ENCODE measurements at places on chromosomes 3 and 15.
A peak's percentile ranks its signal among the peaks of the same experiment; 100 is the strongest.

GRCh38 chr15:64865998-64866520 lies 24.3 kb downstream of the PLEKHO2 start:
- no peak for DNase-seq

- DNase-seq, result no peak
These were observed 1.8 kb downstream of the NUSAP1 start for GRCh38 chr15:41334293-41335120.

DNA sequence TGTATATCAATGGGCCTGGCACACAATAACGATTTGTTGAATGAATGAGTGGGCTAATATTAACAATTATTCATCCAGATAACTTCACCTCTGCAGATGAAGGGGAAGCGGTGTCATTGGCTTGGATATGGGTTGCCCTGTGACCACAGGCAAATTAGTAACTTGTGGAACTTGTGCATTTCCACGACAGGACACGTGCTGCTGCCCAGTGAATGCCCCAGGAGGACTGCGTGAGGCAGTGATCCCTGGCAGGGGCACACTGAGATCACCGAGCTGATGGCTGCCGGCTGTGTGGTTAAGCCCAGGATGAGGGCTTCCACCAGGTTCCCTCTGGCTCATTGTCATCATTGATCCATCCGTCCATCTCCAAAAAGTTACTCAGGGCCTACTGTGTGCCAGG lies 84.1 kb upstream of the HACD2 start:
- no peak for DNase-seq

- no peak for DNase-seq
These were observed 16.9 kb downstream of the MME start for GRCh38 chr3:155097009-155097349.

GRCh38 chr3:33855884-33856546 lies 57.6 kb downstream of the PDCD6IP start:
- no peak for DNase-seq

DNA sequence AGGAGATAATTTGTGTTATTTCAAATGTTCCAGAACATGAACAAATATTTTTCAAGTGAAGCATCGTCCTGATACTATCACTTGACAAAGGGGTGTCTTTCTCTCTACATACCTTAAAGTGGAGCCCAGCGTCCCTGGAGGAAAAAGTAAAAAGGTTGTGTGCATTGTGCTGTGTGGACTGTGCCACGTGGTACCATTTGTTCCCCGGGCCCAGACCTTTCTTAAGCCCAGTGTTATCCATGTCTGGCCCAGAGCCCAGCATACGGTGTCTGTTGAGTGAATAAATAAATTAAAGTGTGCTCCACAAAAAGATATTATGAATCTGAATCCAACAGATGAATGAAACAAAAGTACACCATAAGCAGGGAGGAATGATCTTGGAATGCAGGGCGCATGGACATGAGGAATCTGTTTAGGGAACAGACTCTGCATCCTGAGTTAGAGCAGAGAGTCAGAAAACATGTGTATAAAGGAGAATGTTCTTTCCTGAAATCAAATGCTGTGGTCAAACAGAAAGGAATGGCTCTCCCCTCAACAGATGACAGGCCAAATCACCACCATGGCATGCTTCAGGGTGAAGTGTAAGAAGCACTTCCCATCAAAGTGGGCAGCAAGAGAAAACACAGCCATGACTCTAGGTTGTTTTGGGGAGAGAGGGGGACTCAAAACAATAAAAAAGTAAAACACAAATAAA lies 8.1 kb upstream of the PRSS50 start:
- no peak for DNase-seq

GRCh38 chr3:47421741-47422649 lies 41.2 kb downstream of the PTPN23 start:
- DNase-seq, result peak; percentile 48

DNA sequence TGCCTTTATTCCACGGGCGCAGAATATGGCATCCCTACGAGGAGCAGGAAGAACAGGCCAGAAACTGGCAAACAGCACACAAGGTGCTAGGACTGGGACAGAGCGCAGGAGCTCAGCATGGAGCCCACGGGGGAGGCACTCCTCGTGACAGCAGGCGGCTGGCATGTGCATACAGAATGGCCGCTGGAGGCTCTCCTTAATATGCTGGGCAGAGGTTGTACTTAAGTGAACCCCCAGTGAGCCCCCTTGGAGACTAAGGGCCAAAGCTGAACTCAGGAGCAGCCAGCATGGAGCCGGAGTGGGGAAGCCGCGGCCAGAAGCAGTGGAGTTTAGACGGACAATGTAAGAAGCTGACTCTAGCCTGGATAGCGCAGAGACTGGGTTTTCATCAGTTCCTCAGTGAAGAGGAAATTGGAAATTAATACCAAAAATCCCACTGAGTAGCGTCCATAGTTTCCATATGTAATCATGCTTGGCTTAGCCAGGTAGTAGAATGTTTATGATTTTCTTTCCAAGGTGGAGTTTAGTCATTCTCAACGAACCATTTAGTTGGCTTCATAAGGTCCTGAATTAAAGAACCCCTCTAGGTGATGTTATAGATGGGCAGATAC lies 69.4 kb downstream of the EPHB3 start:
- DNase-seq, result no peak

DNA sequence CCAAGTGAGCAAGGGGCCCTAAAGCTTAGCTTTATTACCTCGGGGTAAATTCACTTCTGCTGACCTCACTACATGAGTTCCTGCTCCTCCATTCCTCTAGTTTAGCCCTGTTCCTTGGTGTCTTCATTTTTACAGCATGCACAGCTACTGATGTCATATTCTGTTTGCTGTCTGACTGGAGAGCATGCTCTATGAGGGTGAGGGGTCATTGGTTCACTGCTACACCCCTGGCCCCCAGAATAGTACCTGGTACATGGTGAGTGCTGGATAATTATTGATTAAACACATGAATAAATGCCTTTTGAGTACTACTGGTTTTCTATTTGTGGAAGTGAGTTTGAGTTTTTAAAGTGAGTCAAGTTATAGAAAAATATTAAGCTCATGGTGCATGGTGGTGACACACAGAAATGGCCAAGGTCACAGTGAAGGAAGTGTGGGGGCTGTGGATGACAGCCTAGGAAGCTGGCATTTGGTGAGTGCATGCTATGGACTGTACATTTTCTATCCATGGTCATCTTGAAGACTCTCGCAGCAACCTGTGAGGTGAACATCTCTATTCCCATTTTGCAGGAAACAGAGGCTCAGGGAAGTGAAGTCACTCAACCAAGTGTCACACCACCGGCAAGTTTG lies 34.0 kb downstream of the RPLP1 start:
- peak; percentile 35 for DNase-seq

GRCh38 chr15:73839699-73840377 lies 33.5 kb upstream of the TBC1D21 start:
- DNase-seq, result no peak

- DNase-seq, result peak; percentile 67
These were observed 1.2 kb downstream of the TBL1XR1 start for GRCh38 chr3:177196008-177196455.

GRCh38 chr3:62372621-62373041 lies 719 bp downstream of the FEZF2 start:
- DNase-seq, result no peak

- no peak for DNase-seq
These were observed 92.3 kb downstream of the ATP10A start for GRCh38 chr15:25770618-25771337.

GRCh38 chr3:137738710-137739109 lies 25.4 kb upstream of the SOX14 start:
- DNase-seq, result no peak

DNA sequence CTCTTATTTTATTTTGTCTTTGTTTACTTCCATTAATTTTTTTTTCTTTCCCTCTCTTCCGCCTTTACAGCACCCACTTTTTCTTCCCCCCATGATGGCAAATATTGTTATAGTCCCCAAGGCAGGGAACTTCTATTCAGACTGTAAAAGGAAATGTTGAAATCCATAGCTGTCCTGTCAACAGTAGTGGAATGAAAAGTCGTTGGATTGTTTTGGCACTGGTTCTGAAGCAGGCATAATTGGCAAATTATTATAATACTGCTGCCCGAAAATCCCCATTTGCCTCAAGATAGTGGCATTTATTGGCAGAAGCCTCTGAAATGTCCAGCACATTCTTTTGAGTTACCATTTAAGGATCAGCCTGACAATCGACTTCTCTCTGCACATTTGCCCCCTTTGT lies 150.6 kb downstream of the TPRG1 start:
- DNase-seq, result no peak

DNA sequence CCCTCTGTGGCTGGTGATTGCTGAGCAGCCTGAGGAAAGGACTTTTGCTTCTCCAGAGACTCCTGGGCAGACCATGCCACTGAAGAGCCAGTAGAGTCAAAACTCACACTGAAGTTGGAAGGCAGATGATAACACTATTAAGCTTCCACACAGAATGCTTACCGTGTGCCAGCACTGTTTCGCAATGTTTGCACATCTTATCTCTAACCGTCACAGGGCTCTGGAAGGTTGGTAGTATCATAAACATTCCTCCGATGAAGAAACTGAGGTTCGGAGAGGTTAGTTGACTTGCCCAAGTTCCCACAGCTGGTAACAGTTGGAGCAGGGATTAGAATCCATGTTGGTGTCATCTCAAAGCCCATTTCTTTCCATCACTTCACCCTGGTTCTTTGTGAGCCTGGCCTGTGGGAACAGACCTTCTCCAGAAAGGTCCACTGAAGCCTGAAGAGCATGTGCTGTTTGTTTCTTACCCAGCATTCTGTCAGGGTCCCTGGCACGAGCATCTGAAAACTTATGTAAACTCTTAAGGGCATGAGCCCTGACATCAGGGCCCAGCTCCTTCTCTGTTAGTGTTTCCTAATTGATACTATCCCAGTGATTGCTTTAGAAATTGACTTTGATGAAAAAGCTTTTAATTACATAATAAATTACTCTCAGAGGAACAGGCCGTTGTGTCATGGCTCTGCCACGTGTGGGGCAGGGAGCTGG lies 77.0 kb upstream of the PRR23C start:
- DNase-seq, result peak; percentile 10

GRCh38 chr3:195900436-195901355 lies 7.7 kb downstream of the TNK2 start:
- DNase-seq, result peak; percentile 96

- no peak for DNase-seq
These were observed 251.7 kb upstream of the GOLGA6L4 start for GRCh38 chr15:83983634-83984458.

DNA sequence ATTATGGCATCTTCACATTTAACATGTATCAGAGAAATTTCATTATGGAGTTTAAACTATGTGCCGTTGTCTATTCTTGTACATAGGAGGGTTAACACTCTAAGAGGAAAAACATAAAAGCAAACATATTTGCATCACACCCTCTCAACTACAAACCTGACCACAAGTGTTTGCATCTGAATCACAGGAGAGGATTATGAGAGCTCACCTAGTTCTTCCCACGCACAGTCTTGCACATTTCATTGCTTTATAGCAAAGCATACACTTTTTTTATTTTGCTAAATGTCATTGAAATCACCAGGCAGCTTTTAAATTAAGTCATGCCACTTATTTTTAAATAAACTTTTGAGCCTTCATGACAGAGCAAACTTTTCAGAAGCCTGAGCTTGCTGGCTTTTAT lies 12.5 kb downstream of the TRAT1 start:
- DNase-seq, result no peak

- DNase-seq, result peak; percentile 83
These were observed 33.9 kb downstream of the MYO5C start for GRCh38 chr15:52261498-52262242.

DNA sequence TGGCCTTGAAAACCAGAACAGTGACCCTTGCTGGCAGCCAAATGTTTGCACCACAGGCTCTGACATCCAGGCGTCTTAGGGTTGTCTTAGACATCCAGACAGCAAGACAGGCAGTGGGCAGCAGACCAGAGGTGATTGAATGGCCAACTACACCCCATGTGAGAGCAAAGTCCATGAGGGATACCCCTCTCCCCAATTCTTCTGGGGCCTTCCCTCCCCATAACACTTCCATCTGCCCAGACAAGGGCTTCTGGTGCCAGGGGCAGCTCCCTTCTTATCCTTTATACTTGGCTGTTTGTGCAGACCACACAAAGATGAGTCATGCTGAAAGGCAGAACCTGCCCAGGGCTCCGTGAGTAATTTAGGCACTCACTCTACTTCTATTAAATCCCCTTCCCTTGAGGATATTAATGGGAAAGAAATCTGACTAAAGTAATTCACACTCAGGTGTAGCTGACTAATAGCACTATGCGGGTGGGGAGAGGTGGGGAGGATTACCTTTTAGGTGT lies 257.9 kb downstream of the UACA start:
- DNase-seq, result peak; percentile 49

DNA sequence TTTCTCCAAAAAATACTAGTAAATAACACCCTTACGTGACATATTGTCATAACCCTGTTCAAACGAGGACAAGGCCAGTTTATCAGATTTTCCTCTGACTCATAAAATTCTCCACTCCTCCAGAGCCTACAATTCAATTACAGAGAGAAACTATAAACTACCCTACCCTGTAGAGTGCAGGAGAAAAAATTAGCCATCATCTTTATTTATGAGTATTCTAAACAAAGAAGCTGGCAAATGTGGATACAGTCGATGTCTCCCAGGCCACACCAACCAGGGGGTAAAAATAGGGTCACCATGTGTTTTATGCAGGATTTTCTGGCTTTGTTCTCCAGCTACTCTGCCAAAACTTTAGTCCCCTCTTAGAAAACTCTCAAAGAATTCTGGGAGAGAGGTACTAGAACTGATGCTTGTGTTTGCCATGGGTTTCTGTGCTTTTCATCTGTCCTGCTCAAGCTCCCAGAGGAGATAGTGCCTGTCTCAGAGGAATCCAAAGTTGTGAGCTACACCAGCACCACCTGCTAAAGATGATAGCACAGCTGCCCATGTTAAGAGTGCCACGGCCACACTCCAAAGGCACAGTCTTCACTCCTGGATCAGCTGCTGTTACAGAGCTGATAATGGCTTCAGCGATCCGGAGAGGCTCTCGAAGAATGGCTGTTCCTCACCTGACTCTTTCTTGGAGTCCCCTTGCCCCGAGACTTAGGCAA lies 150.2 kb downstream of the IMPG2 start:
- no peak for DNase-seq

- DNase-seq, result no peak
These were observed 525.0 kb downstream of the GABRG3 start for GRCh38 chr15:27495963-27496459.

Measured in suppressor macrophage (primary cell).